ENCODE measurements at places on chromosomes 6 and 20. TPM values are rescaled to one million over a fixed set of nuclear protein-coding genes. Genes with fewer than 3 reads are reported as not detected.

Gene NRSN1
- total RNA-seq: not detected

Gene TAF8
- 18.6 TPM for total RNA-seq

Gene MOXD1
- total RNA-seq: 4.2 TPM

Gene VIP
- total RNA-seq: 0.32 TPM

Gene OLIG3
- not detected for total RNA-seq

Gene RAET1L
- not detected for total RNA-seq

DNA sequence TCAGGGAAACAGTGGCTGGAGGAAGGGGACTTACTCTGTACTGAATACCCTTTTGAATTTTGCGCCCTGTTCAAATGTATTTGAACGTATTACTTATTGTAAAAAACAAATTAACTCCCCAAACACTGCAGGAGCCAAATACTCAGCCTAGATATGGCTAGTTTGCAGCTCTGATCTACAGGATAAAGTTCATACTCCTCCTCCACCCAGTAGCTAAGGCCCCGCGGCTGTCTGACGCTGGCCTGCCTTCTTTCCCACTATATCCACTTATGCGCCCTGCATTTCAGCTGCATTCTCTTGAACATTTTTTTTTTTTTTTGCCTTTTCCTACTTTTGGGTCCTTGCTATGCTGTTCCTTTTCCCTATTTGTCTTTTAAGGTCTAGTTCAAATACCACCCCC, 6.5 kb downstream of the GSS start:
- DNase-seq: no peak

DNA sequence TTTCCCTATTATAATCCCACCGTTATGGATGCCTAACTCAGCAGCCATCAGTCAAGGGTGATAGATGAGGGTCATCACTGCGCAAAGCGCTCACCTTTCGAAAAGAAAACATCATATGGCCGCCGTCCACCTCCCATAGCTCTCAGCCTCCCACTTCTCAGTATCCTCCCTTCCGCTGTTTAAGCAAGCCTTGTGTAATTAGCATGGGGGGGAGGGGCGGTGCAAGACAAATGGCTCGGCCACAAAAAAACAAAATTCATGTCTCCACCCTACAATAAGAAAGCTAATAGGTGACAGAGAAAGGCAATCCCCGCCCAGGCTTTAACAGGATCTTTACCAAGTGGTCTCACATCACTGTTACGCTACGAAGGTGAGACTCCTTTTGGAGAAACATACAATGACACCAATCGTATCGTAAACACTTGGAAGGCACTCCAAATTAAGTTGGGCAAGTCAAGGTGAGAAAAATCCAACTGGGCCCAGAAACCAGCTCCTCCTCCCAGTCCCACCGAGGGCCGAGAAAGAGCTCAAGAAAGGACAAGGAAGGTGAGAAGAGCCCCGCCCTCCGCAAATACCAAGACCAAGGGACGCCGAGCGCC, 645 bp downstream of the DDX39B start:
- peak; percentile 86 for DNase-seq

DNA sequence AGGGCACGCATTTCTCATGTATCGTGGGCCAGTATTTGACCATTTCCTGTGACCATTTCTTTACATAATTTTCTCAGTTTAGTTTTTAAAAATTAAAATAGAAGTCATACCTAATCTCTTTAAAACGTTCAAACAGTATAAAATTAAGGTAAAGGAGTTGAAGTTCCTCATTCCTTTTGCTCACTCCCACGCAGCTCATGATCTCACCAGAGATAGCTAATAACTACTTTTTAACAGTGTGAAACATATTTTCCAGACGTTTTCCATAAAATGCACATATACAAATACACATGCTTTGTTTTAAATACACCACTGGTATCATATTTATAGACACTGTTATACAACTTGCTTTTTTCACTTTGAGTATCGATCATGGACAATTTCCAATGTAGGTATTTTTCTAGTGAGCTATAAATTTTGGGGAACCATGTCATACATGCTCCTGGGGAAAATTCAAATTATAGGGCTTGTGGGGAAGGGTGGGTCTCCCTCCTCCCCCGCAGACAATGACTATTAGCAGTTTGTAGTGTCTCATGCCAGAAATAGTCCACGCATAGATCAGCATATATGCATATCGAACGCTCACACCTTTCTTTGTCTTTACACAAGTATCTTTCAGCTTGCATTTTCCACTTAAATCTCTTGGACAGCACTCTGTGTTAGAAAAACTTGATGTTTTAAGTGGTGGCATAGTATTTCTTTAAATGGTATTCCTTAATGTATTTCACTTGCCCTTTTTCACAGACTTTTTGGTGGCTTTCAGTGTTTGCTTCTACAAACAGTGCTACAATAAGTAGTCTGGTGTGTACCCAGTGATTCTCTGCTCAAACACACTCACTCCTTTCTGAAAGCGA, 145.5 kb upstream of the ZNF217 start:
- DNase-seq: no peak

GRCh38 chr6:124158024-124158423, 354.4 kb downstream of the NKAIN2 start:
- DNase-seq: no peak

- no peak for DNase-seq
These were observed 806.3 kb upstream of the GJE1 start for GRCh38 chr6:141326426-141326825.

- no peak for DNase-seq
These were observed 2.9 kb upstream of the RAET1E start for GRCh38 chr6:149900620-149901443.

DNA sequence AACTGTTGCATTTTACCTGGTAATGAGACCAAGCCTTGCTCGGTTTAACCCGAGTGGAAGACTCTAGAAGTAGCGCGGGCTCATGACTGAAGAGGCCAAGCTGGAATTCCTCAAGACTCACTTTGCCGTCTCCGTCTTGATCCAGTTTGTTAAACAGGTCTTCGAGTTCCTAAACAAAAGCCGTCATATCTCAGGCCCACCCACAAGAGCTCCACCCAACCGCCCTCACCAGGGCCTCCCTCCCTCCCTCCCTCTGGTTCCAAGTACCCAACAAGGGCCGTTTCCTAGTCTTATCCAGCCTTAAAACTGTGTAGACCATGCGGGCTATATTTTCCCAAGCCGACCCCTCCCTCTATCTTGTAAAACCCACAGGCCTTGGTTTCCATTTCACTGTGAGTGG, 81.4 kb downstream of the NINL start:
- DNase-seq: peak; percentile 32
